ENCODE measurements at places on chromosomes 3 and 15.

- DNase-seq: no peak
These were observed 41.3 kb upstream of the CORO2B start for GRCh38 chr15:68537506-68537905.

- DNase-seq: no peak
These were observed 2.8 kb upstream of the SUCLG2 start for GRCh38 chr3:67657192-67657591.

DNA sequence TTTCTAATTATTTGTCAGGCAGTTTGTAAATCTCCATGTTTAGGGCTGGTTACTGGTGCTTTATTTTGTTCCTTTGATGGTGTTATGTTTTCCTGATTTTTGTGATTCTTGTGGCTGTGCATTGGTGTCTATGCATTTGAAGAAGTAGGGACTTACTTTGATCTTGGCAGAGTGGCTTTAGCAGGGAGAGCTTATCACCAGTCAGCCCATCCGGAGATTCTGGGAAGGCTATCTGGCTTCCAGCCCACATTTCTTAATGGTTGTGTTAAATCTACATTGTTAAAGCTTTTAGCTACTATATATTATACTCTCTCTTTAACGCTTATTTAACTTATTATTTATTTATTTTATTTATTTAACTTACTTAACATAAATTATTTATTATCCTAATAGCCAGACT, 35.1 kb downstream of the FBXL2 start:
- no peak for DNase-seq

DNA sequence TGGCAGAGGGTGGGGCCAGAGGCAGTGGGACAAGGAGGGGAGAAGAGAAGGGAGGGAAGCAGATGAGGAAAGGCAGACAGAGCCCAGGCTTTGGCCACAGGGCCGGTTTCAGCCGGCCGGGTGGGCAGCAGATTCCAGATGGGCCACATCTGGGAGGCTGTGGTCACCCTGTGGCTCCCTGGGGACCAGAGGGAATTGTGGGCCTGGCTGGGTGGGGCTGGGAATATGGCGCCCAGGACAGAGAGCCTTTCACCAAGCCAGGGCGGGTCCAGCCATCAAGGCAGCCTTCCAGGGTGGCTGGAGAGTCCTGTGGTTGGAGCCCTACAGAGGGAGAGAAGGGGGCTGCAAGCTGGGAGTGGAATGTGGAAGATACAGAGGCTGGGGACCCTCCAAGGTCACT, 18.9 kb downstream of the PTH1R start:
- DNase-seq: no peak

- DNase-seq: no peak
These were observed 170.5 kb upstream of the LRIG1 start for GRCh38 chr3:66671291-66671690.

DNA sequence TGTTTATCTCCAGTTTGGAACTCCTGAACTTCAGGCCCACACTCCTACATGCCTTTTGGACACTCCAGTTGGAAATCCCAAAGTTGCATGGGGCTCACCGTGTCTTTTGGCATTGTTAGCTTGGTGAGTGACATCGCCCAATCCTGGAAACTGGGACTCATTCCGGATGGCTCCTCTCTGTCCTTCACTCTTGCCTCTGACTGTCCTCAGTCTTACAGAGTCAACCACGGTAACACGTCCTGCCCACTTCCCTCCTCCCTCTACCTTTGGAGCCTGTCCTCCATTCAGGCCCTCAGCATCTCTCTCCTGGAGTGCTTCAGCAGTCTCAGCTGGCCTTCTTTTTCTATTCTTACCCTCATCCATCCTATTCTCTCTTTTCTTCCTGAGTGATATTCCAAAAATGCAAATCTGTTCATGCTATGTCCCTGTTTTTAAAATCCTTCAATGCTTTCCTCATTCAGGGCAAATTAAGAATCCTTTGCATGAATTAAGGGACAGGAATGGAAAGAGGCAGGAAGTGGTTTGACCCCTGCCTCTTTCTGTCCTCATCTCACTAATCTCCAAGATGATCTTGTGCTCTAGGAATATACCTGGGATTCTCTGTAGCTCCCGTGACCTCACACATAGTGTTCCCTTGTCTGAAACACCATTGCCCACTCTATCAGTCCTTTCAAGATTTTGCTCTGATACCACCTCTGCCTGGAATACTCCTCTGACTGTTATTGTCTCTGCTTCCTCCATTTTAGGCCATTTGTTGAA, 42.5 kb downstream of the LPP start:
- no peak for DNase-seq

DNA sequence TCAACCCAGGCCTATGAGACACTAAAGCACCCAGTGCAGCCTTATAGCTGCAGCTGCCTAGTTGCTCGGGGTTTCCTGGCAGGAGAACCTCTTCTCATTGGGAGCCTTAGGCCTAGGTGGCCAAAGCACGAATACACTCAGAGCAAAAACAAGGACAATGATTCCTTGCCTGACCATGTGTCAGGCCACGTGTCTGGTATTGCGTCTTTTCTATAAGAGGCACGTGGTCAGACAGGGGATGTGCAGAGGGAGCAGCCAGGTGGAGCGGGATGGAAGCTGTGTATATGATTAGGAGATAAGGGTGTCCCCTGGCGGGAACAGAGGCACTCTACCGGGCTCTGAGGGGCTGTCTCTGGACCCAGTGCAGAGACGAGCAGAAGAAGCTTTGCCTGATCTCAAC, 26.4 kb downstream of the SLC22A14 start:
- DNase-seq: no peak

DNA sequence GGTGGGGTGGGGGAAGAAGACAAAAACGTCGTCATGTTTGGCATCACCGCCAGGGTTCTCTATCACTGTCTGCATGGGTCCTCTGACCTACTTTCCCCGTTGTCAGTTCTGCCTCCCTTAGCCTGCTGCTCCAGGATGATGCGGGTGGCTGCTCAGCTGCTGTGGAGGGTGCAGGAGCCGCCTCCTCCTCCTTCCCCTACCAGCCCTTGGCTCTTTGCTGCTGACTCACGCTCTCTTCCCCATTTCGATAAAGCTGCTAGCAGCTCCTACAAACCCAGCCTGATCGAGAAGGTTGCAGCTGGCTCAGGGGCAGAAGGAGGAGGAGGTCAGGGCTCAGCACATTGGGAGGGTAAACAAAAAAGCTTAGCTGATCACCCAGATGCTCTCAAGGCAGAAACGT, 49.5 kb upstream of the SEC13 start:
- DNase-seq: no peak

- DNase-seq: no peak
These were observed 172.5 kb upstream of the TLE3 start for GRCh38 chr15:70269991-70270751.

GRCh38 chr3:99499235-99500158, 138.9 kb upstream of the COL8A1 start:
- no peak for DNase-seq

Data from GM12892 (cell line).